ENCODE measurements at places on chromosomes 12 and 14.

DNA sequence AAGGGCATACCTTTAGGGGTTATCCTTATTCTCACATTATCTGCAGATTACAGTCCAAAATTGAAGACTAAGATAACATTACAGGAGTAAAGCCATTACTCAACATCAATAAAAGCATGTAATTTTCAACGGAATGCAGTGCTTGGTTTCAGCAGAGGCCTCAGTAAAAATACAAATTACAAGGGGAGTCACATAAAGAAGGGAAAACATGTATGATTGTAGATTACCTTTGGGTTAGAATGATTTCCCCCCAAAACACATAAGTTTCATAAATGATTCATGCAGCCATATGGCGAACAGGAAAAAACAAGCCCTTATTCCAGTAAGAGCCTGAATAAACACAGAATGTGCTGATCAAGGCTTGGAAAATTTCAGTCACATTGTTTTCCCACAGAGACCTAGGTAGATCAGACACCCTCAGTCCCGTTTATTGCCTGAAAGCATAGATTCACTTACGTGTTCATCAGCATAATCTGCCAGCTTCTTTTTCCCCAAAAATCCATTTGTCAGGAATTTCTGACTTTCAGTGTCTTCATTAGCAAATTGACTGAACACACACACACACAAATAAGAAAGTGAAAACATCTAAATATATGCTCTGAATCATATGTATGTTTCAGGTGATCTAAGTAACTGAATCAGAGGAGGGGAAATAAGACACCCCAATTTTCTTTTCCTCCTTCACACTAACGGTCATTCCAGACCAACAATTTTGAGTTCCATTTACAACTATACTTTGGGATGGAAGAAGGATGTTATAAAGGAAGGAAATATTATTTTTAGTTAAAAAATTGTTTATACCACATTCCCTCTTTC, 37.5 kb downstream of the SLC38A4 start:
- no peak for DNase-seq

- peak; percentile 55 for DNase-seq
These were observed 319.0 kb upstream of the RTL1 start for GRCh38 chr14:101222362-101223070.

DNA sequence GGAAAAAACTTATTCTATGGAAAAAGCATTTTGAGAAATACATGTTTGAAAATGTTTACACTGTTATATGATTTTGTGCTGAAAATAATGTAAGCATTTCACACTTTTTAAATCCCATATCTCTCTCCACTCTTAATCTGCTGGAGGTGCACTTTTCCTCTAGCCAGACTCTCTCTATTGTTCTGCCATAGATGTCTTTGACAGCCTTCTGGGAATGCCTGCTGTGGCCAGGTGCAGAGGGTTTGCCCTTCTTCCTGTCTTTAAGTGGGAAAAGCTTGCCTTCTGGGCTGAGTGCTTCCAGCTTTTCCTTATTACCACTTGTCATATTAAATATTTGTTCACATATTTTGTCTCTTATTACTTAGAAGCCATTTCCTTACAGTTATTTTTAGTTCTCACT, 60.1 kb upstream of the PPM1H start:
- no peak for DNase-seq

GRCh38 chr12:119011231-119011630, 29.9 kb downstream of the SRRM4 start:
- no peak for DNase-seq

DNA sequence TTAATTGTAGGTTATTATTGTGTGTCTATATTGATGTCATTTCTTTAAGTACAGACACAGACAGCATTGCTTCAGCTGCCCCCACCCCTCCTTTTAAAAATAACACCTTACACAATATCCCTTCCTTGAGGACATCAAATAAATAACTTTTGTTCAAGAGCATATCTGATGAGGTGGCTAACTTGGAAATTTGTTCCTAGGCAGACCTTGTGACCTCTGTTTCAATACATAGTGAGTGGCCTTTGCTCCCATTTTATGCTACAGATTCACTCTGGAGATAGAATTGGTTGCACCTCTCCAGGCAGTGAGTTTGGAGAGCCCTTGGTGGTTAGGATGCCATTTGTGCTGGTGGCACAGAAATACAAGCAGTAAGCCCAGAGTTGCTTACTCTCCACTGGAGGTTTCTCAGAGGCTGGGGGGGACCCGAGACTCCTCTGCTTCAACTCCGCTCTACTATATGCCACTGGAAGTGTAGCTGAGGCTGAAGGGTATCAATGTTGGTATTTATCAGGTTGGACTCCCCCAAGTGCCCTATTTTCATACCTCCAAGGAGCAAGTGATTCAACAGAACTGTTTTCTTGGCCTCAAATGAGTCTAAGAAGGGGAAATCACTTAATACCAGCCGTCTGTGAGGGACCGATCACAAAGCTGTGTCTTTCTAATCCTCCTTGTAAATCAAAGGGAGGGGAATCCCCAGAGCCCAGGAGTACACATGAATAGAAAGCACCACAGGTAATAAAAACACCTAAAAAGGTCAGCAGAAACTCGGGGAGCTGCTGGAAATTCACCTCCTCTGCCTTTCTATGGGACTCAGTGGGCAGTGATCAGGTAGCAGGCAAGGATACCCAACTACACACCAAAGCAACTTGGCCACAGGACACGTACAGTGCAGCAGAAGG, 463.1 kb downstream of the RAD51B start:
- DNase-seq = no peak

GRCh38 chr12:67388331-67389138, 119.4 kb downstream of the CAND1 start:
- no peak for DNase-seq

DNA sequence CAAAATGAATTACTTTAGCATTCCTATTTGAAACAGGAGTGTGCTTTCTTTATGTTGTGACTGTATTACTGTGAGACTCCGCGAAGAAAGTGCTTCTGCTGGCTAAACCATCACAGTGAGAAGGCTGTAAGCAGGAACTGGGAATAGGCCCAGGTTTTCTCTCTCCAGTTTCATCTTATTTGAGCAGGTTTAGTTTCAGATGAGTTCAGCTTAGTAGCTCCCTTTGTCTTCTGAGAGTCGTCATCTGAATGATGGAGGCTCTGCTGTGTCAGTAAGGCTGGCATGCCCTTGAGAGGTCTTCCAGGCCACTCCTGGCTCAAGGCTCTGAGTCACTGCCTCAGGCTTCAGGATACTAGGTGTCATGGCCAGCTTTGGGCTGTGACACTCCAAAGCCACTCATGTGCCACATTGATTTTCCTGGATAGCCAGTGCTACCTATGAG, 205.6 kb upstream of the RGS6 start:
- DNase-seq = peak; percentile 58

Data from vagina (tissue), 2 donors.